ENCODE measurements at places on chromosomes 2 and 18.

- peak; percentile 25 for DNase-seq
These were observed 908.3 kb upstream of the TMEFF2 start for GRCh38 chr2:193103064-193103463.

DNA sequence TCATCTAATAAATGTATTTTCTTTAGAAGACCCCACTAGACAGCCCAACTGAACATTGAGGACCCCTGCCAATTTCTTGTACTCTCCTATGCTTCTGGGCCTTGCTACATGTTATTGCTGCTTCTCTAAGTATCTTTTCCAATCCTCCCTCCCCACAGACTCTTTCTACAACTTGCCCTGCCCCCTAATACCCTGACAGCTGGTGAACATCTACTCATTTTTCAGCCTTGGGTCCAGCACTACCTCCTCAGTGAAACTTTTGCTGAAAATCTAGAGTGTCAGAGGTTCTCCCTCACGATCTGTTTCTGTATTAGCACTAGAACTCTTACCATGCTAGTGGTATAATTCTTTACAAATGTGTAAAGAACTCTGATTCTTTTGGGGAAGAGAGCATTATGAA is 106.8 kb upstream of the SIX3 start:
- no peak for DNase-seq

GRCh38 chr2:76977846-76978727 is 544.1 kb downstream of the LRRTM4 start:
- no peak for DNase-seq

DNA sequence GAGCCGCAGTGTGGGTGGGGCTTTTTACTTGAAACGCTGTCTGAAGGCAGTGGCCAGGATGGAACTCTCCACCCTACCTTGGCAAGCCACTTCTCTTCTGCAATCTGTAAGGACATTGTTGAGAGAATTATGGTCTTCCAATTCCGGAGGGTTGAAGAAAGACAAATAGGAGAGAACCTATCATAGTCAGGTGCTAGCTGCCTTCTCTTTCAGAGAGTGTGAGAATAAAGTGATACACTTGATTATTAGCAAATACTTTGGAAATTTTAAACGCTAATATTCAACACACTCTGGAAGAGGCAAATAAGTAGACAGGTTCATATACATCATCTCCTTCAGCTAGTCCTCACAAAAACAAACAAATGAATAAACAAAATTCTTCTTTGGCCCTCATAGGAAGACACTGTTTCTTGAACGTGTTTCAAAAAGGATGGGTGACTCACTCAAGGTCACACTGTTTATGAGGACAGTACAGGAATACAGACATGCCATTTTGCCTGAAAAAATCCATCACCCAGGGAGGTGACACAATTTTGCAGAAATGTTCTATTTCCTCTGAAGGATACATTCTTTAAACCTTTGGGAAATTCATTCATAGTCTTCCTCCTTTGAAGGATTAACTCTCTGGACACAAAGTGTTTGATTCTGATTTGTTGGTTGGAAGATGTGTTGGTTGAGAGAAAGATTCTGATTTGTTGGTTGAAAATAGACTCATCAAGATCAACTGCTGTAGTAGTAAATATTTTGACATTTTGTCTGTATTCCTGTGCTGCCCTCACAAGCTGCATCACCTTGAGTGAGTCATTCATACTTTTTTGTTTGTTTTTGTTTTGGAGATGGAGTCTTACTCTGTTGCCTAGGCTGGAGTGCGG is 2.2 kb upstream of the IL1RN start:
- DNase-seq: no peak

GRCh38 chr2:89821455-89821945 is 1130.0 kb downstream of the RPIA start:
- DNase-seq: no peak

Data from astrocyte (in vitro differentiated cells and primary cell).